ENCODE measurements at places on chromosomes 6 and 20.

- peak; percentile 52 for DNase-seq
Measured at GRCh38 chr6:12136905-12137304, 124.8 kb downstream of the HIVEP1 start.

DNA sequence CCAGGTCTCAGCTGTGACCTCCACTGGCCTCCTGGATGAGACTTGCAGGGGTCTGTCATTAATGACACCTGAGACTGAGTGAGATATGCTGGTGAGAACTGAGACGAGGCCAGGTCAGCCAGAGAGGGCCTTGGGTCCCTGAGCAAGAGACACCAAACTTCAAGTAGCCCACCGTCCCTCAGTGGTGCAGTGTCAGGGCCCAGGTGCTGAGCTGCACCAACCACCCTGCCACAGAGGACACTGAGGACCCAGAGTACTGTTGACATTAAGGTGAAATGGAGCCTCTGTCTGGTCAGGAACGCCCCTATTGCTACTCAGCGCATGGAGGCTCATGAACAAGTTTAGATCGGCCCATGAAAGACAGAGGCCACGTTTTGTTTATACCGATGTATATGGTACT lies 64.1 kb upstream of the SCP2D1 start:
- DNase-seq = no peak

- no peak for DNase-seq
Measured at GRCh38 chr6:4603856-4604369, 172.3 kb upstream of the CDYL start.

DNA sequence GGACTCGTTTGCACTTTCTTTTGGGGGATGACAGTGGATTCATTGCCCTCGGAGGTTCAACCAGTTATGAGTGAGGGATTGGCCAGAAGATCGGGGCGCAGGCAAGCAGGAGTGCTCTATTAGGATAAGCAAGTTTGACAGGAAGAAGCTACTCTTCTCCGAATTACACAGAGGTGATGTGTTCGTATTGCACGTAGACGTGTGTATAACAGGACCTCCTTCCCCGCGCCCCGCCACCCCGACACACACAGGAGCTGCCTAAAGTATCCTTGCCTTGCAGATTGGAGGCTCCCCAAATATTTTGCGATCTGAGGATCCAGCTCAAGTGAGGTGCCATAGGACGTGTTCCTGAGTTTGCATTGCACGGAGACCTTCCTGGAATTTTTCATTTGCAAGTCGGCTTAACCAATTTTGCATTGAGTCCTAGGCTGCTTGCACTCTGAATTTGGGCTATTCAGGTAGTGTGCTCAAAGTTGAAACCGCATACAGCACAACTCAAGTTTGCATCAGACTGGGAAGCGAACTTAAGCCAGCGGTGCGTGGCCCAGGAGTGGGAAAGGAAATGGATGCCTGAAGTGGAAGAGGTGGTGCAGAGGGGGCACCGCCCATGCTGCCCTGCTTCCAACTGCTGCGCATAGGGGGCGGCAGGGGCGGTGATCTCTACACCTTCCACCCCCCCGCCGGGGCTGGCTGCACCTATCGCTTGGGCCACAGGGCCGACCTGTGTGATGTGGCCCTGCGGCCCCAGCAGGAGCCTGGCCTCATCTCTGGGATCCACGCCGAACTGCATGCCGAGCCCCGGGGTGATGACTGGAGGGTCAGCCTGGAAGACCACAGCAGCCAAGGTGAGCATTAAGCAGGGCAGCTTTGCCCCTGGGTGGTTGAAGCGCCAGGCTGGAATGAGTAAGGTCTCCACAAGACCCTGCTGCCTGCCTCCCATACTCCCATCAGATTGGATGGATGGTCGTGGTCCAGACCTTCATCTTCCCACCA lies 770 bp downstream of the TCF19 start:
- peak; percentile 18 for DNase-seq

DNA sequence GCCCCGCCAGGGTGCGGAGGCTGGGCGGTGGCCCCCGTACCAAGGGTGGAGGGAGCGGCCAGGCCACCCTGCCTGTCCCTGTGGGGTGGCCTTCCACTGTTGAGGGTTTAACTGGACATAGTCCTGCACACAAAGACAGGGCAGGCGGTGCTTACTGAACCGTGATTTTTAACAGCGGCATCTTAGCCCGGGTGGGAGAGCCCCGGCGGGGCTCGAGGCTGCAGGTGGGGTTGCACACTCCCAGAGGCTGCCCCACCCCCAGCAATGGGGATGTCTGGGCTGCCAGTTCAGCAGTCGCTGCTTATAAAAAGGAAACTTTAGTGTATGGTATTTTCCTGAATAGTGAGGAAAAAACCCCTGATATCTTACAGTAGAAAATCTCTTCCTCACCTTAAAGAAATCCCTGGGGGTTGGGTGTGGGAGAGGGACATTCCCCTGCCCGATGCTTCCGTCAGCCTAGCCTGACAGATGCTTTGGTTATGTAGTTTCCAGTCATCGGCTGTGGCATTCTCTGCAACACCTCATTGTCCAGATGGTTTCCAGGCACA lies 79.4 kb downstream of the IRF4 start:
- no peak for DNase-seq

DNA sequence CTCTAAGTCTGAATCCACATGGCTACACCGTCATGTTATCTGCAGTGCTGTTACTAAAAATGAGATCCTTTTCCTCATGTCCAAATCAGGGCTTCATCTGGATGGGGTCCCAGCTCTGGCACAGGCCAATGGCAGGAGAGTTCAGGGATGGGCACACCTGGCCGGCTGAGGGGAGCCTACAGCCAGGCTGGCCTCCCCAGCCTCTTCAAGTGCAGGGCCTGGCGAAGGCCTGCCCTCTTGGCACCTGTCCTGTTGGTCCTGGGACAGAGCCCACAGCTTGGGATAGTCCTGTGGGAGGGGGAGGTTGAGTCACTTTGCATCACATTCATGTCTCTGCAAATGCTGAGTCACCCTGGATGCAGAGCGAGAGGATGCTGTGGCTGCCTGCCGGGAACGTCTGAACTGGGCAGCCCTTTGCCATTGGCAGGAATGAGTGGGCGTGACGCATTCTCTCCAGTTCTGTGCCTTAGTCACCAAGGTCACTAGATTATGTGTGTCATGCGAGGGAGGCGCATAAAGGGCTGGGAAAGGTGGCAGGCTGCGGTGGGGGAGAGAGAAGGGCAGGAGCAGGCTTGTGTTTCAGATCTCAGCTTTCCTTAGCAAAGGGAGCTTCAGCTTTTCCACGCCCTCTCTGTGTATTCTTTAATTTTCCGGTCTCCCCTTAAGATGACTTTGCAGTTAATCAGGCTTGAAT lies 223.2 kb upstream of the ECI2 start:
- DNase-seq = peak; percentile 100

- no peak for DNase-seq
Measured at GRCh38 chr6:104956731-104957294, at the start of gene LIN28B. Gene LIN28B (plus strand): TSS chr6:104957107. CDS start chr6:104957251, 144 bp downstream.

DNA sequence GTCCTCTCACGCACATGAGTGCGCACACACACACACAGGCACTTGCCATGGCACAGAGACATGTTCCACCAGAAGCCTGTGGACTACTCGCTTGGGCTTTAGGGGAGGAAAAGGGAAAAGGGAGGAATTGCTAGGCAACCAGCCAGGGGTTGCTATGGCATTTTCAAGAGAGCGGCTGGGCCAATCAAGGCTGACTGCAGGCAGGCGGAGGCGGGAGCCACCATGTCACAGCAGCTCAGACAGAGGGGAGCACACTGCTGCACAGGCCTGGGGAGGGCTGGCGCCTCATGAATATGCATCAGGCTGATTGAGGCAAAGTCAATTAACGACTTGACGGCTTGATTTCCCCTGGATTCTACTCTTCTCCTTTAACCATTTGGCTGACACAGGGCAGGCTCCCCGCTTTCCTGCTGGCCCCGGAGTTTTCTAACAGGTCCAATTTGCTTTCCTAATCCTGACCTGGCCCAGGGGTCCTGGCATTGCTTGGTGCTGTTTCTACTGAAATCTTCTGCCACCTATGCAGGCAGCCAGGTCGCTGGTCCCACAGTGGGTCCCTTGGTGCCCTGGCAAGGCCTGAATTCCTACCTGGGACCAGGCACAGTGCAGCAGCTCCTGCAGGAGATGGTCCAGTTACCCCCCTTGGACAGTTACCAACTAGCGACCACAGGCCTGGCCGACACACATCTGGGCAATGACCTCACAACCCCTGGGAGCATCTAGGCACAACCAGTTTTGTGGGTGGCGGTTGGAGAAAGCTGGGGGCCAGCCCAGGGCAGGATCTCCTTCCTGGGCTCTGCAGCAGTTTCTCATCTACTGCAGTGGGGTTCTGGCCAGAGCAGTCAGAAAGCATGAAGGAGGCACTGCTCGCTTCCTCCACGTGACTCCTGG lies 52.1 kb downstream of the YTHDF1 start:
- no peak for DNase-seq

DNA sequence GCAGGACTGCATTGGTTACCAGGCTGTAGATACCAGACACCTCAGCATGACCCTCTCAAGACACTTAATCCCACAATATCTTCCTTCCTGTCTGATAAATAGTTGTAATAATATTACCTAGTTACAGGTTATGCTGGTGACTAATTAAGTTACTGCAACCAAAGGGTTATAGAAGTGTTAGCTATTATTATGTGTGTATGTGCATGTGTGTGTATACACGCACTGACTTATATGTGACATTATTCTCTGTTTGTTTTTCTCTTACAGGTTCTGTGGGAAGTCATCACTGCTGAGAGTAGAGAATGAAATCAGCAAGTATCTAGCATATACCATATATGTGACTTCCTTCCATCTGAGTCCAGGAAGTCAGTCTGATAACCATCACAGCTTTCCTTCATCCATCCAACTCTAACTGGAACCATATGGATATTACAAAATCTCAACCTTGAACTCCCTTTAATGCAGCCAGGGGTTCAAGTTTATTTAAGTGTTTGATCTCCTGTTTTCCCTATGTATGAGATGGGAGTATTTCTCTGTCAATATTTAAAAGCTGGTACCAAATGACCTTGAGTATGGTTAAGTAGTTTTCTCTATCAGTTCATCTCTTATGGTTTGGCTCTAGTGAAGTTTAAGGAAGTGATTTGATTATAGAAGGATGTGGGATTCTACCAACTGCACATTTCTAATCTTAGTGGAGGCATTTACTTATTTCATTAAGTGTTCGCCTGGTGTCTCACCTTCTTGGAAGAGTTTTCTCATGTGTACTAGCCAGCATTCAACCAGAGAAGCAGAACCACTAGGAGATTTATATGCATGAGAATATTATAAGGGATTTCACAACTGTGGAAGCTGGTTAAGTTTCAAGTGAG lies 313.2 kb downstream of the HIVEP2 start:
- DNase-seq = no peak

DNA sequence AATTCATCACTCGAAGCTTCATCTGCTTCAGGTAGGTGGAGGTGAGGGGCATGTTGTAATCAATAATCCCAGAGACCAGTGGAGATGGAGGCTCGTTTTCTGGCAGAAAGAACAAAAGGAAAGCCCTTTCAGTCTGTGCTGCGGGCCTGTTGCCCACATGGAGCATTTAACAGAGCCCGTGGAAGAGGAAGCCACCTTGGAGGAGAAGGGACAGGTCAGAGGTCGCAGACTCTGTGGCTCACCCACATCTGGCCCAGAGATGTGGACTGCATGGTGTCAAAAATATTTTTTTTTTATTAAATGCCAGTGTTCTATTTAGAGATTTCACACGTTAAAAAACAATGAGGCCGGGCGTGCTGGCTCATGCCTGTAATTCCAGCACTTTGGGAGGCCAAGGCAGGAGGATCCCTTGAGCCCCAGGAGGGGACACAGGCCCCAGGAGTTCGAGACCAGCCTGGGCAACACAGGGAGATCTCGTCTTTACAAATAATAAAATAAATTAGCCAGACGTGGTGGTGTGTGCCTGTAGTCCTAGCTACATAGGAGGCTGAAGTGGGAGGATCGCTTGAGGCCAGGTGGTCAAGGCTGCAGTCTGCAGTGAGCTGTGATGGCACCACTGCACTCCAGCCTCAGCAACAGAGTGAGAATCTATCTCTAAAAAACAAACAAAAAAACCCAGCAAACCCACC lies 73.6 kb downstream of the NOL4L start:
- no peak for DNase-seq

DNA sequence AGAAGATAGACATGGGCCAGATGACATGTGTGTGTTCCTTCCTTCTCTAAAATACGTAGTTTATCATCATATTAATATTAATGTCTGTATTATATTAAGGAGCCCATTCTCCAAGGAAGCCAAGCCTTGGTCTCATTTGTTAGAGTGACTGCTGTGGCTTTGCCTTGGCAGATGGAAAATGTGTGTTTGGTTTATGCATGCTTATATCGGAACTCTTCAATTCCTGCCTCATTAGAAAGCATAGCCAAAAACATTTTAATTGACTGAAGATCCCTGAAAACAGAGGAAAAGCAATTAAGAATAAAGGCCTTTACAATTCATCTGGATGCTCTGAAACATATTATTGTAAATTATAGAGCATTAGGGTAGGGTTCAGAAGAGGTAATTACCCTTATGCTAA lies 106.4 kb downstream of the COL9A1 start:
- no peak for DNase-seq

DNA sequence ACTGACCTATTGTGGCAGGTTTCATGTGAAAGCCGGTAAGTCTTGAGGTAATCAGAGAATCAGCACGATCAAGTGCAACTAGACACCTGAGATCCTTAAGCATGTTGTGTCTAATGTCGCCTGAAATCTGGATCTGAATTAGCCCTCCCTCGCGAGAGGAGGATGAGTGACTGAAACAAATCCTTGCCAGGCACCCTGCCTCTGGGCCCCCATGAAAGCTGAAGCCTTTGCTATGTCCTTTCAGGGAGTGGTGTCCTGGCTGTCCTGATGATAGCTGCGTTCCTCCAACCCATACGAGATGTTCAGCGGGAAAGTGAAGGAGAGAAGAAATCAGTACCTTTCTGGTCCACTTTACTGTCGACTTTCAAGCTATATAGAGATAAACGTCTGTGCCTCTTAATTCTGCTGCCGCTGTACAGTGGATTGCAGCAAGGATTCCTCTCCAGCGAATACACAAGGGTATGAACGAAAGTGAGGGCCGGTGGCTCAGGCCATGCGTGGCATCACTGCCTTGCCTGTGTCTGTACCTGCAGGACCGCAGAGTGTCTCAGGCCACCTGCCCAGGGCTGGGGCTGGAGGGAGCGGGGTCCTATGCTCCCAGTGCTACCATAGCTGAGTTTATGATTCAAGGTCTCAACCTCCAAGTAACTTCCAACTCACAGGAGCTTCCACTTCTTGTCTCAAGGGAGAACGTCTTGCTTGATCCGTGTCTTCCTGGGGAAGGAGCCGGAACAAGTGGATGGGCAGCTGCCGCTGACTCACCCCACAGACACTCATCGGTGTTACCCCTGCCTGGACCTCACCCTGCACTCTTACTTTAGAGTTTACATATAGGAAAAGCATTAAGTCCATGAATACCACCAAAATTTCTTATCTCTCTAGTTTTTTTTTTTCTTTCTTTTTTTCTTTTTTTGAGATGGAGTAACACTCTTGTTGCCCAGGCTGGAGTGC lies 12.8 kb downstream of the UNC93A start:
- no peak for DNase-seq

Data from fibroblast of skin of right biceps (primary cell).